B cell (primary cell): ENCODE measurements at places on chromosomes 7 and 10. TPM values are rescaled to one million over a fixed set of nuclear protein-coding genes. Genes with fewer than 3 reads are reported as not detected.

The TUBB8 gene
- 0.75 and 0.84 TPM in 2 replicates for total RNA-seq

The AOAH gene
- total RNA-seq, result 4.7 and 5.0 TPM in 2 replicates

The CRHR2 gene
- total RNA-seq, result not detected in 2 replicates

The GCC1 gene
- 25.5 and 26.4 TPM in 2 replicates for total RNA-seq

The TAS2R41 gene
- total RNA-seq, result not detected in 2 replicates

The SPDYE2 gene
- 0.47 and 0.58 TPM in 2 replicates for total RNA-seq

The FZD8 gene
- 1.7 and 1.9 TPM in 2 replicates for total RNA-seq

The KMT2C gene
- 157 and 171 TPM in 2 replicates for total RNA-seq

DNA sequence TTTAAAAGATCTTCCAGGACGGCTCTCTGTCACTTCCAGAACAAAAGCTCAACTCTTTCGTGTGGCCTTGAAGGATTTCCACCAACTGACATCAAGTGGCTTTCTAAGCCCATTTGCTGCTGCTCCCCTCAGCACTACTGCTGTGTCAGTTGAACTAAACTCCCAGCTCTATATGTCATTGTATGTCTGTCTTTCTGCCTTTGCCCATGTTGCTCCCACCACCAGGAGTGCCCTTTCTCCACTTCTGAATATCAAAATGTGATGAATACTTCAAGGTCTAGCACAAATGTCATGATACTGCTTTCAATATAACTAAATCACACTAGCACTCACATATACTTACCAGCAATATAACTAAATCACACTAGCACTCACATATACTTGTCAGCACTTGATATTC is 138.3 kb downstream of the ATXN7L1 start:
- H3K4me3 ChIP-seq, result no peak overlapping the region
- H3K27ac ChIP-seq, result no peak overlapping the region
- H3K4me1 ChIP-seq, result peaks cover 5% of the 10 kb centered on the region
- H3K36me3 ChIP-seq, result no peaks in the 10 kb centered on the region
- no peak for DNase-seq
- H3K27me3 ChIP-seq, result peaks cover 3% of the 10 kb centered on the region

- H3K27ac ChIP-seq, result no peak overlapping the region
- H3K4me3 ChIP-seq, result no peak overlapping the region
- H3K4me1 ChIP-seq, result peaks cover under 1% of the 10 kb centered on the region
- no peak for DNase-seq
- no peaks in the 10 kb centered on the region for H3K27me3 ChIP-seq
Observed at GRCh38 chr7:38862666-38863065, 46.3 kb downstream of the VPS41 start.

GRCh38 chr7:137652721-137653120 is 194.1 kb downstream of the DGKI start:
- H3K27me3 ChIP-seq, result no peaks in the 10 kb centered on the region
- no peak overlapping the region for H3K27ac ChIP-seq
- no peak for DNase-seq
- no peak overlapping the region for H3K4me3 ChIP-seq
- no peaks in the 10 kb centered on the region for H3K4me1 ChIP-seq
- H3K36me3 ChIP-seq, result no peaks in the 10 kb centered on the region

- H3K27me3 ChIP-seq, result no peaks in the 10 kb centered on the region
- no peak within 1 kb of the TSS for H3K4me3 ChIP-seq
- no peak for DNase-seq
- no peaks in the 10 kb centered on the region for H3K36me3 ChIP-seq
Observed at GRCh38 chr7:141841385-141841784, at the start of gene PRSS37. Gene PRSS37, minus strand, starts transcription at chr7:141841485. Its CDS starts 436 bp downstream, at chr7:141841049.

GRCh38 chr10:123007558-123008354 is 839 bp downstream of the IKZF5 start:
- no peaks in the 10 kb centered on the region for H3K27me3 ChIP-seq
- peak overlapping the region; percentile 63 for H3K4me3 ChIP-seq
- H3K4me1 ChIP-seq, result peaks cover 25% of the 10 kb centered on the region
- H3K27ac ChIP-seq, result peak overlapping the region; percentile 92
- no peak for DNase-seq

- H3K27me3 ChIP-seq, result no peaks in the 10 kb centered on the region
- H3K4me3 ChIP-seq, result no peak overlapping the region
- no peaks in the 10 kb centered on the region for H3K4me1 ChIP-seq
- H3K36me3 ChIP-seq, result no peaks in the 10 kb centered on the region
- no peak for DNase-seq
Observed at GRCh38 chr7:641269-641671, 85.2 kb upstream of the DNAAF5 start.

DNA sequence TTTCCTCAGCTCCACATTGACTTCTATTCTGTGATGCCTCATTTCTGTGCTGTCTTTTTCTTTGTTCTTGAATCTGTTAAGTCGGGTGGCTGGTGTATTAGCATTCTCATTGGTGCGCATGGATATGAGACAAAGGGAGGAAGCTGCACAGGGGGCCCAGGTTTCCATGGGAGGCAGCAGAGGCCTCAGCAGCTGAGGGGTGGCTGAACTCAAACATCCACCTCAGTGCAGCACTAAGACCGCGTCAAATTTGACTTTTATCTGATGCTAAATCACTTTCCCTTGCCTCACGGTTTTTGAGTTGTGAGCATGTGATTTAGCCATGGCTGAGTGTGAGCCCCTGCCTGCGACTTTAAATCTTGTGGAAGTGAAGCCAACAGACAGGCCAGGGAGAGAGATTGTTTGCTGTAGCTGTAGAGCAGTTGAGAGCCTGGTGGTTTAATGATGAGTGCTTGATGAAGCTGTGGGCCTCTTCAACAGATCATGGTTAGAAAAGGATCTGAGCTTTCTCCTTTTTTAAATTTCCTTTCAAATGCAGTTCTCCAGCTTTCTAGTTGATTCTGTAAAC is 193.3 kb upstream of the ZNF804B start:
- H3K27me3 ChIP-seq, result no peaks in the 10 kb centered on the region
- no peak overlapping the region for H3K27ac ChIP-seq
- no peak overlapping the region for H3K4me3 ChIP-seq

- H3K27me3 ChIP-seq, result no peaks in the 10 kb centered on the region
- no peak overlapping the region for H3K4me3 ChIP-seq
- DNase-seq, result no peak
- no peaks in the 10 kb centered on the region for H3K4me1 ChIP-seq
Observed at GRCh38 chr10:69492746-69493462, 41.6 kb downstream of the TSPAN15 start.

DNA sequence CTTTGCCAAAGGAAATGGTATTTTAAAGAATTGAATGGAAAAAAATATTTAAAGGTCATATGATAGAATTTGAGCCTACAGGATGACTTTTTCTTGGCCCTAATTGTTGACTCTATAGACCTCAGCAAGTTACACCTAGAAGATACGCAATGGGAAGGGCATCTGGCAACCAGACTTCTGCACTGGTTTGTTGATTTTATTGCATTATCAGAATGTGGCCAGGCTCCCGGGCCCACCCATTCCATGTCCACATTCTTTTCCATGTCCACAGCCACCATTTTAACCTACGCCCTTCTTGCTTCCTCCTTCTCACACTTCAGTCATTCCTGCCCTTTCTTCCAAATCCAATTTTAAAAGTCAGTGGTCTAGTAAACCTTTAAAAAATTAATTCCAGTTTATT is 738.4 kb downstream of the SUGCT start:
- H3K27ac ChIP-seq, result no peak overlapping the region
- no peaks in the 10 kb centered on the region for H3K27me3 ChIP-seq
- no peaks in the 10 kb centered on the region for H3K4me1 ChIP-seq

GRCh38 chr7:127776776-127777386 is 124.9 kb downstream of the SND1 start:
- no peaks in the 10 kb centered on the region for H3K36me3 ChIP-seq
- no peak overlapping the region for H3K27ac ChIP-seq
- no peaks in the 10 kb centered on the region for H3K27me3 ChIP-seq
- no peak for DNase-seq
- no peak overlapping the region for H3K4me3 ChIP-seq
- H3K4me1 ChIP-seq, result peaks cover under 1% of the 10 kb centered on the region

GRCh38 chr7:95766657-95767056 is 5.7 kb upstream of the DYNC1I1 start:
- no peak for DNase-seq
- H3K4me3 ChIP-seq, result no peak overlapping the region
- no peak overlapping the region for H3K27ac ChIP-seq
- peaks cover 7% of the 10 kb centered on the region for H3K27me3 ChIP-seq

- H3K4me3 ChIP-seq, result peak overlapping the region; percentile 90
- no peaks in the 10 kb centered on the region for H3K27me3 ChIP-seq
- peaks cover 1% of the 10 kb centered on the region for H3K36me3 ChIP-seq
- peaks cover 58% of the 10 kb centered on the region for H3K4me1 ChIP-seq
Observed at GRCh38 chr7:26293569-26294308, 2.1 kb downstream of the SNX10 start.

DNA sequence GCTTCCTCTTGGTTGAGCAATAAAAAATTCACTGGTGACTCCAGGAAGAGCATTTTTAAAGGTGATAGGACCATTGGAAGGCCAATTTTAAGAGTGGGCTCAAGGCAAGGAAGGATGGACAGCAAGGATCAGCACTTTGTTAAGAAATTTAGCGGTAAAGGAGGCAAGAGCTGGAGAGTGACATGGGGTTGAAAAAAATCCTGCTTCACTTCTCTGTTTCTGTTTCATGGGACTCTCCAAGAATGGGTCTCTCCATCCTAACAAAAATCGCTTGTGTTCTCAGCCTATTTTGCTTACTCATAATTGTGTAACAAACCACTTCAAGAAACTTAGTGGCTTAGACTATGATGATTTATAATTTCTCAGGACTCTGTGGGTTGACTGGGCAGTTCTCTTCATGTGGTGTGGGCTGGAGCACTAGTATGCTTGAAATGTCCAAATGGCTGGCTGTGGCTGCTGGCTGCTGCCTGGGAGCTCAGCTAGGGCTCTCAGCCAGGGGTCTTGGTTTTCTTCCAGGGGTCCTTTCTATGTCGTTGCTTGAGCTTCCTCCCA is 59.8 kb upstream of the ZNRF2 start:
- H3K36me3 ChIP-seq, result no peaks in the 10 kb centered on the region
- peaks cover 13% of the 10 kb centered on the region for H3K4me1 ChIP-seq
- H3K4me3 ChIP-seq, result no peak overlapping the region
- no peak for DNase-seq
- H3K27me3 ChIP-seq, result no peaks in the 10 kb centered on the region

GRCh38 chr10:71975871-71976725 is 11.9 kb downstream of the CHST3 start:
- H3K27me3 ChIP-seq, result no peaks in the 10 kb centered on the region
- H3K4me3 ChIP-seq, result no peak overlapping the region
- no peaks in the 10 kb centered on the region for H3K36me3 ChIP-seq
- no peak overlapping the region for H3K27ac ChIP-seq
- DNase-seq, result no peak

- H3K27ac ChIP-seq, result no peak overlapping the region
- H3K36me3 ChIP-seq, result no peaks in the 10 kb centered on the region
Observed at GRCh38 chr7:31663072-31663471, 23.9 kb upstream of the PPP1R17 start.

DNA sequence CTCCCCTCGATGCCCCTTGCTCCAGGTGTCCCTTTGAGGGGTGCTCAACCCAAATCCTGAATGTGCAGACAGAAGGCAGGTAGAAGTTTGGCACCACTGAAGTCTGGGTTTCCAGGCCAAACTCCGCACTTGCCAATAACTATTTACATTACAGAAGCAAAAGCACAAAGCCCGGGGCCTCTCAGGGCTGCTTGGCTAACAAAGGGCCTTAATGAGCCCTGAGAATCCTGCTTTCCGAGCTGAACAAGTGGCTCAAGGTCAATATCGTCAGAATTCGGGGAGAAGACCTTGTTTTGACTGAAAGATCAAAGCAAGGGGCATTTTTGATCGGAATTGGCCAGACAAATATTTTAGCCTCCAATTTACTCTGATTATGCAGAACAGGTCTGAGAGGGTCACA is 189.9 kb downstream of the HERPUD2 start:
- H3K36me3 ChIP-seq, result no peaks in the 10 kb centered on the region
- no peak for DNase-seq
- no peaks in the 10 kb centered on the region for H3K27me3 ChIP-seq
- H3K4me1 ChIP-seq, result no peaks in the 10 kb centered on the region

GRCh38 chr10:86344714-86345161 is 21.9 kb downstream of the GRID1 start:
- H3K27ac ChIP-seq, result no peak overlapping the region
- H3K27me3 ChIP-seq, result no peaks in the 10 kb centered on the region
- no peaks in the 10 kb centered on the region for H3K4me1 ChIP-seq
- H3K4me3 ChIP-seq, result no peak overlapping the region
- no peaks in the 10 kb centered on the region for H3K36me3 ChIP-seq
- no peak for DNase-seq

GRCh38 chr7:30660331-30661255 is 21.7 kb downstream of the CRHR2 start:
- no peak overlapping the region for H3K27ac ChIP-seq
- DNase-seq, result no peak
- H3K36me3 ChIP-seq, result no peaks in the 10 kb centered on the region
- H3K4me1 ChIP-seq, result no peaks in the 10 kb centered on the region

DNA sequence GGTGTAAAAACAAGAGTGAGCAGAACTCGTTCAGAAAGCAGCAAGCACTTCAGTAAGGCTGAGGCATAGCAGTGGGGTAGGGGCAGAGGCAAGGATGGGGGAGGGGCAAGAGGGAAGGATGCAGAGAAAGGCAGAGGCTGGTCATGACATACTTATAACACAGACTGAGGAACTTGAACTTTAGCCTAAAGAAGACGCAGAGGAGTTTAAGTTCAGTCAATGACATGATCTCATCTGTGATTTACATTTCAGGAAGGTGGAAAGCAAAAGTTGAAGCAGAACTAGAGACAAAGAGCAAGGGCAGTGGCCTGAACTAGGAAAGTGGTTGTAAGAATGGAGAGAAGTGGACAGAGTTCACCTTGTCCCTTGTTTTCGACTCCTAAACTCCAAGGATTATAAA is 15.8 kb downstream of the MACC1 start:
- H3K27me3 ChIP-seq, result no peaks in the 10 kb centered on the region
- H3K27ac ChIP-seq, result peak overlapping the region; percentile 86

- no peaks in the 10 kb centered on the region for H3K36me3 ChIP-seq
- no peaks in the 10 kb centered on the region for H3K4me1 ChIP-seq
- DNase-seq, result no peak
- no peak overlapping the region for H3K27ac ChIP-seq
Observed at GRCh38 chr10:35909121-35909720, 267.1 kb upstream of the FZD8 start.

GRCh38 chr10:69348816-69349541 is 67.7 kb downstream of the TACR2 start:
- H3K27me3 ChIP-seq, result no peaks in the 10 kb centered on the region
- peak; percentile 58 for DNase-seq
- peak overlapping the region; percentile 4 for H3K4me3 ChIP-seq
- peak overlapping the region; percentile 76 for H3K27ac ChIP-seq
- H3K36me3 ChIP-seq, result no peaks in the 10 kb centered on the region
- peaks cover 62% of the 10 kb centered on the region for H3K4me1 ChIP-seq

GRCh38 chr10:81026591-81026990 is 488.9 kb downstream of the SH2D4B start:
- DNase-seq, result no peak
- no peaks in the 10 kb centered on the region for H3K36me3 ChIP-seq
- no peaks in the 10 kb centered on the region for H3K27me3 ChIP-seq
- H3K27ac ChIP-seq, result no peak overlapping the region
- no peak overlapping the region for H3K4me3 ChIP-seq

GRCh38 chr10:88249450-88249849 is 333.7 kb downstream of the RNLS start:
- no peaks in the 10 kb centered on the region for H3K36me3 ChIP-seq
- no peak overlapping the region for H3K27ac ChIP-seq
- no peak overlapping the region for H3K4me3 ChIP-seq
- peaks cover 3% of the 10 kb centered on the region for H3K4me1 ChIP-seq
- H3K27me3 ChIP-seq, result no peaks in the 10 kb centered on the region
